ENCODE measurements at places on chromosomes 12 and 14.

GRCh38 chr12:49893753-49894750 is 9.6 kb downstream of the FAIM2 start:
- no peak for DNase-seq
- H3K27ac ChIP-seq: no peak overlapping the region
- no peak overlapping the region for H3K4me3 ChIP-seq
- H3K27me3 ChIP-seq: no peaks in the 10 kb centered on the region

DNA sequence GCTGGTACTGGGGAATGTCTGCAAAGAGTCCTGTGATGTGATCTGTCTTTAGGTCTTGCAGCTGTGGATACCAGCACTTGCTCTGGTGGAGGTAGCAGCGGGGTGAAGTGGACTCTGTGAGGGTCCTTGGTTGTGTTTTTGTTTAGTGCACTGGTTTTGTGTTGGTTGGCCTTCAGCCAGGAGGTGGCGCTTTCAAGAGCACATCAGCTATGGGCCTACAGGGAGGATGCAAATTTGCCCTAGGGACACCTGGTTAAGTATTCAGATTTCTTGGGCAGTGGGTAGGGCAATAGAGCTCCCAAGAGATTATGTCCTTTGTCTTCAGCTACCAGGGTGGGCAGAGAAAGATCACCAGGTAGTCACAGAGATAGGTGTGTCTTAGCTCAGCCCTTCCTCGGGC is 63.8 kb downstream of the PTGER2 start:
- H3K27me3 ChIP-seq: no peaks in the 10 kb centered on the region
- no peaks in the 10 kb centered on the region for H3K36me3 ChIP-seq

DNA sequence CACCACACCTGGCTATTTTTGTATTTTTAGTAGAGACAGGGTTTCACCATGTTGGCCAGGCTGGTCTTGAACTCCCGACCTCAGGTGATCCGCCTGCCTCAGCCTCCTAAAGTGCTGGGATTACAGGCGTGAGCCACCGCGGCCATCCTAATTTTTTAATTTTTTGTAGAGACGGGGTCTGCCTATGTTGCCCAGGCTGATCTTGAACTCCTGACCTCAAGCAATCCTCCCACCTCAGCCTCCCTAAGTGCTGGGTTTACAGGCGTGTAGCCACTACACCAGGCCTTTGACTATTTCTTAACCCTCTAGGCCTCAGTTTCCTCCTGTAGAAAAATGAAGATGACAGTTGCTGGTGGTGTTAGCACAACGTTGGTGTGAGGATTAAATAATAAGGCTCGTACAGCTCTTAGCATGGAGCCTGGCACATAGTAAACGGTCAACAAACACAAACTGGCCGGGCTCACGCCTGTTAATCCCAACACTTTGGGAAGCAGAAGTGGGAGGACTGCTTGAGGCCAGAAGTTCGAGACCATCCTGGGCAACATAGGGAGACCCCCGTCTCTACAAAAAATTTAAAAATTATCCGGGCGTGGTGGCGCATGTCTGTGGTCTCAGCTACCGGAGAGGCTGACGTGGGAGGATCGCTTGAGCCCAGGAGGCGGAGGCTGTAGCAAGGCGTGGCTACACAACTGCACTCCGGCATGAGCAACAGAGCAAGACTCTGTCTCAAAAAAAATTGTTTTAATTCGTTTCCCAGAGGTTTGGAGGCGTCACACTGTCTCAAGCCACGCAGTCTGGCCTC is 979 bp downstream of the DDX54 start:
- peak overlapping the region; percentile 95 for H3K4me3 ChIP-seq
- H3K27me3 ChIP-seq: no peaks in the 10 kb centered on the region
- peak overlapping the region; percentile 97 for H3K27ac ChIP-seq
- H3K36me3 ChIP-seq: peaks cover 27% of the 10 kb centered on the region
- DNase-seq: no peak

- H3K4me3 ChIP-seq: no peak overlapping the region
- peaks cover 4% of the 10 kb centered on the region for H3K36me3 ChIP-seq
- no peak for DNase-seq
- peaks cover 89% of the 10 kb centered on the region for H3K27me3 ChIP-seq
Measured at GRCh38 chr14:28773176-28773575, 6.6 kb downstream of the FOXG1 start.

GRCh38 chr14:57816568-57817284 is 49.2 kb downstream of the SLC35F4 start:
- no peak overlapping the region for H3K4me3 ChIP-seq
- peak overlapping the region; percentile 4 for H3K27ac ChIP-seq
- H3K36me3 ChIP-seq: no peaks in the 10 kb centered on the region
- H3K27me3 ChIP-seq: peaks cover 5% of the 10 kb centered on the region
- DNase-seq: no peak

- peaks cover 4% of the 10 kb centered on the region for H3K27me3 ChIP-seq
- H3K36me3 ChIP-seq: no peaks in the 10 kb centered on the region
- H3K27ac ChIP-seq: no peak overlapping the region
- H3K4me1 ChIP-seq: no peaks in the 10 kb centered on the region
Measured at GRCh38 chr14:72603639-72604038, 290.3 kb downstream of the DPF3 start.

GRCh38 chr14:103707329-103708263 is 7.7 kb downstream of the XRCC3 start:
- H3K36me3 ChIP-seq: peaks cover 15% of the 10 kb centered on the region
- H3K4me1 ChIP-seq: peaks cover 8% of the 10 kb centered on the region
- no peak for DNase-seq

DNA sequence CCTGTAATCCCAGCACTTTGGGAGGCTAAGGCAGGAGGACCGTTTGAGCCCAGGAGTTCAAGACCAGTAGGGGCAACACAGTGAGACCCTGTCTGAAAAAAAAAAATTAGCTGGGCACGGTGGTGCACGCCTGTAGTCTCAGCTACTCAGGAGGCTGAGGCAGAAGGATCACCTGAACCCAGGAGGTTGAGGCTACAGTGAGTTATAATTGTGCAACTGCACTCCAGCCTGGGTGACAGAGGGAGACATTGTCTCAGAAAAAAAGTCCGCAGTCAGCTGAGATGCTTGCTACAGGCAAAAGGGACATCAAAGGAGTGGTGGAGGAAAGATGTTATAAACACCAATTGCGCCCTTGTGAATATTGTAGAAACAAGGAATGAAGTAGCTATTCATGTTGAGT is 77.8 kb downstream of the NDUFA12 start:
- H3K27me3 ChIP-seq: no peaks in the 10 kb centered on the region
- H3K4me1 ChIP-seq: no peaks in the 10 kb centered on the region
- H3K27ac ChIP-seq: no peak overlapping the region
- H3K36me3 ChIP-seq: no peaks in the 10 kb centered on the region

GRCh38 chr14:99320621-99321235 is 48.7 kb upstream of the BCL11B start:
- H3K4me3 ChIP-seq: no peak overlapping the region
- DNase-seq: no peak
- no peaks in the 10 kb centered on the region for H3K27me3 ChIP-seq
- H3K4me1 ChIP-seq: peaks cover 5% of the 10 kb centered on the region

DNA sequence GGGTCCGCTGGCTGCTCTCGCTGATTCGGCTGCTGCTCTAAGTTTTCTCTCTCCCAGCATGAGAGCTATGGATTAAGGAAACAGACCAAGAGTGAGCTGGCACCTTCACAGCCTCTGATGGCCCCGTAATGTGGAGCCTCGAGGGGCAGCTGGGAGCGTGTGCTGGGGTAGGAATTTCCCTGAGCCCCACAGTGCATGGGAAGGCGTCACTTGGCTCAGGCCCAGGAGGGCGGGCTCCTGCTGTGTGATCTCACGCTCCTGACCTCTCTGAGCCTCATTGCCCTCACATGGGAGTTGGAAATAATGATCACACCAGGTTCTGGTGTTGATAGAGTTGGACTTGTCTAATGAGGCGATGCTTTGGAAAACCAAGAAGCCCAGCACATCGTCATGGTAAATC is 238.6 kb upstream of the CRY1 start:
- no peaks in the 10 kb centered on the region for H3K27me3 ChIP-seq
- H3K27ac ChIP-seq: peak overlapping the region; percentile 54
- H3K4me3 ChIP-seq: no peak overlapping the region
- peaks cover 80% of the 10 kb centered on the region for H3K4me1 ChIP-seq
- DNase-seq: no peak
- H3K36me3 ChIP-seq: peaks cover 59% of the 10 kb centered on the region

GRCh38 chr12:47316609-47317049 is 236.9 kb upstream of the AMIGO2 start:
- H3K27me3 ChIP-seq: no peaks in the 10 kb centered on the region
- no peak overlapping the region for H3K4me3 ChIP-seq
- H3K4me1 ChIP-seq: peaks cover 33% of the 10 kb centered on the region
- DNase-seq: no peak
- peaks cover 12% of the 10 kb centered on the region for H3K36me3 ChIP-seq

GRCh38 chr12:6195665-6196535 is 4.3 kb upstream of the CD9 start:
- DNase-seq: peak; percentile 65
- no peak overlapping the region for H3K4me3 ChIP-seq
- peak overlapping the region; percentile 54 for H3K27ac ChIP-seq
- no peaks in the 10 kb centered on the region for H3K36me3 ChIP-seq
- peaks cover 25% of the 10 kb centered on the region for H3K4me1 ChIP-seq
- no peaks in the 10 kb centered on the region for H3K27me3 ChIP-seq

GRCh38 chr12:115294453-115295133 is 610.6 kb upstream of the TBX3 start:
- H3K4me3 ChIP-seq: no peak overlapping the region
- H3K27me3 ChIP-seq: no peaks in the 10 kb centered on the region
- DNase-seq: no peak
- H3K27ac ChIP-seq: no peak overlapping the region
- H3K4me1 ChIP-seq: no peaks in the 10 kb centered on the region
- no peaks in the 10 kb centered on the region for H3K36me3 ChIP-seq

- no peak overlapping the region for H3K4me3 ChIP-seq
- DNase-seq: no peak
- H3K27ac ChIP-seq: no peak overlapping the region
- H3K36me3 ChIP-seq: no peaks in the 10 kb centered on the region
Measured at GRCh38 chr12:81297601-81298000, 219.7 kb downstream of the ACSS3 start.

DNA sequence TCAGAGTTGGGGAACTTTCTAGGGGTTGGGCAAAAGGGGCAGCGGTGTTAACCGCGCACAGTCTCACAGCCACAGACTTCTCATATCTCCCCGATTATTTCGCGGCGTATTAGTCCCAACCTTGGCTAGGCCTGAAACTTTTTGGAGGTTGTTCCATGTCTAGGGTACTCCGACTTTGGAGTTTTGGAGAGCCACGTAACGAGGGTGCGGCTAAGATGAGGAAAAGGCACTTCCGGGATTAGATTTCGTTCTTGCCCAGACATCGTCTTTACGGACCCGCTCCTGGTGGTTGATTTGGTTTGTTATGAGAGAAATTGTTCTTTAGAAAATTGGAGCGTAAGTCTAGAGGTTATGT is 513 bp downstream of the CCNK start:
- H3K27me3 ChIP-seq: no peaks in the 10 kb centered on the region
- peak overlapping the region; percentile 95 for H3K27ac ChIP-seq
- peaks cover 56% of the 10 kb centered on the region for H3K4me1 ChIP-seq
- peak; percentile 7 for DNase-seq

DNA sequence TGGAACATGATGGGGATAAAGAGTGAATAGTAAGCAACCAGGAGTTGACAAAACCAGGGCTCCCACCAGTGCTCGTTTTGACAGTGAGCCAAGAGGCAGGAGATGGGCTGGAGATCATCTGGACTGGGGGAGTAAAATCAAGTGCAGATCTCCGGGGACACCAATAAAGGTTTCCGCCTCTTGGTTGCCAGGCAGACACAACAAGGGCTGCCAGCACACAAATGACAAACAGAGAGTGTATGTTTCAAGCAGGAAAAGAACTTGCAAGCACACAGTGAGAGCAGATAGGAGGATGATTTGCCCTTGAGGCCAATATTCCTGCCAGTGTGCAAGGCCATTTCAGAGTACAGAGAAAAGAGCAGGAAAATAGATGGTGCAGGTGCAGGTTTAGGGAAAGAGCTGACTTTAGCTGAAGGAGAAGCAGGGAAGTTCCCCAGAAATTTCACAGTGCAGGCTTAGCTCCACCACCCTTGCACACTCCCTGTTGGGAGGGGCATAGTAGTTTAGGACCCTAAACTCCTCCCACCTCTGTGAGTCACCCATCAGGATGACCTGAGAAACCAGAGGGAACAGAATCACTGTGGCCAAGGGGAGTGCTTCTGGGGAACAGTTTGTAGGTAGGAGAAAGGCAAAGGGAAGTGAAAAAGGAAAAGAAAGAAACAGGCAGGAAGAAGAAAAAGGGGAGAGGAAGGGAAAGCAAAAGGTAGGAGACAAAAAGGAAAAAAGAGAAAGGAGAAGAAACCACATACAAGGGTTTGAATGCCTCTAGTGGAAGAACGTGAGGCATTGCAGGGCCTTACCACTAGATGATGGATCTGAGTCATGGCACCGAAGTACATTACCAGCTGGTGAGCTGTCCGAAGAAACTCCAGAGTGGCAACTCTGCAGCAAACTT is 404.4 kb downstream of the SLC6A15 start:
- no peaks in the 10 kb centered on the region for H3K4me1 ChIP-seq
- H3K4me3 ChIP-seq: no peak overlapping the region
- H3K27ac ChIP-seq: no peak overlapping the region

DNA sequence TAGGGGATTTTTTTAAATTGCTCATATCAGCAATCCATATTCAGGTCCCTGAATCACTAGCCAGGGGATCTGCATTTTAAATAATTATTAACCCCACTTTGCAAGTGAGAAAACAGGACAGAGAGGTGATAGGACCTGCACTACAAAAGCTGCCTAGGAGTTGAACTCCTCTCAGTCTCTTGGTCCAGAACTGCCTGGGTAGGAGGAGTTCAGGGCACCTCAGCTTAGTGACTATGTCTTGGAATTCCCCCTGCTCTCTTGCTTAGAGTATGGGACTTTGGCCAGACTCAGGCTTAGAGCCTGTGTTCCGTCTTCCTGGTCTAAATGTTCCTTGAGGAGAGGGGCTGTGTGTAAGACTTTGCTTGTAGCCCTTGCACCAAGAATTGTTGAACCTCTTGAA is 68.2 kb upstream of the WSCD2 start:
- H3K27ac ChIP-seq: no peak overlapping the region
- no peaks in the 10 kb centered on the region for H3K36me3 ChIP-seq
- DNase-seq: no peak
- no peaks in the 10 kb centered on the region for H3K4me1 ChIP-seq
- H3K4me3 ChIP-seq: no peak overlapping the region
